RPMI7951 (cell line): ENCODE measurements at places on chromosomes 3 and 15.

DNA sequence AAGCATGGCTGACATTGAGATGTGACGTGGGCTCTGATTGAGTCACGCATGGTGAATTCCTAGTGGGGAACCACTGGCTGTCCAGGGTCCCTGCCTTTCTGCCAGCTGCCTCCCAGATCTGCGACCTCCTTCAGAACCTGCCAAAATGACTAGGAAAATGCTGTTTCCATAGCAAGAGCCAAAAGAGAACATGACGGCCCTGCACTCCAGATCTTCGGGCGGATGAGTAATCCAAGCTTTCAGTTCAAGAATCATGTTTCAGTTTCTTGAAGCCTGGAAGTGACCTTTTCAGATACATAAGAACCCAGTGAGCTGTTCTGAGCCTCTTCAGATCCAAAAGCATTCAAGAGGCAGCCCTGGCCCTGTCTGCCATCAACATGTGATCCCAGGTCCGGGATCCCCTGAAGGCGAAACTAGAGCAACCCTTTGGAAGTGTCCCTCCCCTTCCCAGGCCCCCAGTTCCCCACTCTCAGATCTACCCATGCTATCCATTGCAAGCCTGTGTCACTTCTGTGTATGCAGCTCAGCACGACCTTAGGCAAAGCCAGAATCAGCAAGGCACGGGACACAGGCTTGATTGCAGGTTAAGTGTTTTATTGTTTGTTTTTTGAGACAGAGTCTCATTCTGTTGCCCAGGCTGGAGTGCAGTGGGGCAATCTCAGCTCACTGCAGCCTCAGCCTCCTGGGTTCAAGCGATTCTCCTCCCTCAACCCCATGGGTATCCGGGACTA, 19.7 kb downstream of the ANKRD63 start:
- DNase-seq: peak; percentile 83

DNA sequence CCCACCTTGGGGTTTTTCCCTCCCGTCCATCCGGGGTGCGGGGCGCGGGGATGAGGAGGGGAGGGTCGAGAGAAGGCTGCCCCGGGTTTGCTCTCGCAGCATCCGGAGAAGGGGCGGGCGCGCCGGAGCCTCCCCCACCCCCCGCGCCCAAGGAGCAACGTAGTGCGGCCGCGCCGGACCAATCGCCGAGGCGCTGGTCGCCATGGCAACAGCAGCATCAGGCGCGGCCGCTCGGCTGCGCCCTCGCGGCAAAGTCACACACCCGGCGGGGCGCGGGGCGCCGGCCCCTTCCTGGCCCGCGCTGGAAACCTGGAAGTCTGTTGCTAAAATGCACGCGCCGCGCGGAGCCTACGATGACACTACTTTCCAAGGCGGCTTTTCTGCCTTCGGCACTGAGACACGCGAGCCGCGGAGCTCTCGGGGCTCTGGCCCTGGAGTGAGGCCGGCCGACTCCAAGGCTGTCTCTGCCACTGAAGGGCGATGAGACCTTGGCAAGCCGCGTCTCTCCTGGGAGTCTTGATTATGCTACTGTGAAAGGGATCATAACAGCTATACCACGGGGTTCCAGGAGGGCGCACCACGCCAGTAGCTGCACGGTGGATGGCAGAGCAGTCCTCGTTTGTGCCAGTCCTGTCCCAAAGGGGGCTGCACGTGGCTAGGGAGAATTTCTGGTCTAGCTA, at the start of gene IQSEC1:
IQSEC1 (minus strand) TSS at position 104 of the 680 bp plus-strand sequence. CDS start 415 bp downstream, outside the sequence.
- DNase-seq: no peak

DNA sequence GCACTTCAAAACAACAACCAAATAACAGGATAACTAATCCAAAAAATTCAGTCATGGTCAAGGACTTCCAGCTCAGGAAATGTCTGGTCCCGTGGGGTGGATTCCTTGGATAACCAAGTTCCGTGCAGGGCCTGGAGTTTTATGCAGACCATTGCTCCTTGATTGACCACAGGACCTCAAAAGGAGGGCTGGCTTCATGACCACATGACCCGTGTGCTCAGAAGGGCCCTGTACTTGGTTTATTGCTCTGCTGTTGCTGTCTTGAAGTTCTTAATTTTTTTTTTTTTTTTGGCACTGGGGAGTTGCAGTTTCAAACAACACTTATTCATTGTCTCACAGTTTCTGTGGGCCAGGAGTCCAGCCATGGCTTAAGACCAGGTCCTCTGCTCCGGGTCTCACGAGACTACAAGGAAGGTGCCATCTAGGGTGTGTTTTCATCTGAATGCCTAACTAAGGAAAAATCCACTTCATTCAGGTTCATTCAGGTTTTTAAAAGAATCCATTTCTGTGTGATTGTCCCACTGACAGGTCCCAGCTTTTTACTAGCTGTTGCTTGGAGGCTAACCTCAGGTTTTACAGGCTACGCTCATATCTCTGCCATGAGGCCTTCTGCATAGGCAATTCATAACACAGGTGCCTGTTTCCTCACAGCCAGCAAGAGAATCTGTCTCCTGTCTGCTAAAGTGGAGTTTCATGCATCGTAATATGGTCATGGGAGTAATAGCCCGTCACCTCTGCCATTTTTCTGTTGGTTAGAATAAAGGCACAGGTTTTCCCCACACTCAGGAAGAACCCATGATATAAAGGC, 65.3 kb downstream of the FLNB start:
- DNase-seq: no peak

DNA sequence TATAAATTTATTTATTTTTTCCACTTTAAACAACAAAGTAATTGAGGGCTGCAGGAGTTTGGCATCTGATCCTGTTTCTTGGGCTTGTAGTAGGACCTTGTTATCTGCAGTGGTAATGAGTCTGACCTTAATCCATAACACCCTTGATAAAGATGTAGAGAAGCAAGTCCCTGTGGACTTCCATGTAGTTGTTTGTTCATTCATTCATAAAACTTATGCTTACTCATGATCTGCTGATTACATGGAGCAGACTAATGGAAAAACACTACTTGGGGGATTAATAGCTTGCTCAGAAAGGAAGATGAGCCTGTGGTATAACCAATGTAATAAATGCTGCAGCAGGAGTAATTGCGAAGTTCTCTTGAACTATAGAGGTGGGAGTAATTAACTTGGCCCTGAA, 271.5 kb upstream of the TBL1XR1 start:
- no peak for DNase-seq

DNA sequence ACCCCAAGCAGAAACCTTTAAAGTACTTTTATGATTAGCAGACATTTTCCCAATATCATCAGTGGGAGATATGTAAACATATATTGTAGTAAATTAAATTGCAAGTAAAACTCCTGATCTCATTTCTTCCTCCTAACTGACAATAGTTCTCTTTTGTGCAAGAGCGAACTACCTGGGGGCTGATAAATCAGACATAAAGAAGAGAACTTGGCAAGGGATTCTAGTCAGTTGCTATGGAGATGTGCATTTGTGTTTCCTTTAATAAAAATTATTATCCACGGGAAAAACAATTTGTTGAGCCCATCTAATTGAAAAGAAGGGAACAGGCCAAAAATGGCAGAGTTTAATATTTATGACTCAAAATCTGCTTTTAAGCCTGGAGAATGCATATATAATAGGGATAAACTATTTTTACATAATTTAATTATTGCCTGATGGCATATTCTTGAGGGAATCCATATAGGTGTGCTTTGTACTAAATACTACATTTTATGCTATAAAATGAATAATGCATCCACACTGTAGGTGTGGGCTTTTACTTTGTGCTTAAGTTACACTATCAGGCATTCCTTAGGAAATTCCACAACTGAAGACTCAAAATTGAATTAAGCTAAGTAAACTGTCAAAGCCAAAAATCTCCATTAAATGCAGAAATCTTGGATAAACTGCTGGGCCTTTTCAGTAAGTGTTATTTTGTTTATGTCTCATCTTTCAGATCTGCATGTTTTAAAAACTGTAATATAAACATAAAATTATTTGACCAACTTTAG, 258.1 kb downstream of the ERC2 start:
- no peak for DNase-seq

DNA sequence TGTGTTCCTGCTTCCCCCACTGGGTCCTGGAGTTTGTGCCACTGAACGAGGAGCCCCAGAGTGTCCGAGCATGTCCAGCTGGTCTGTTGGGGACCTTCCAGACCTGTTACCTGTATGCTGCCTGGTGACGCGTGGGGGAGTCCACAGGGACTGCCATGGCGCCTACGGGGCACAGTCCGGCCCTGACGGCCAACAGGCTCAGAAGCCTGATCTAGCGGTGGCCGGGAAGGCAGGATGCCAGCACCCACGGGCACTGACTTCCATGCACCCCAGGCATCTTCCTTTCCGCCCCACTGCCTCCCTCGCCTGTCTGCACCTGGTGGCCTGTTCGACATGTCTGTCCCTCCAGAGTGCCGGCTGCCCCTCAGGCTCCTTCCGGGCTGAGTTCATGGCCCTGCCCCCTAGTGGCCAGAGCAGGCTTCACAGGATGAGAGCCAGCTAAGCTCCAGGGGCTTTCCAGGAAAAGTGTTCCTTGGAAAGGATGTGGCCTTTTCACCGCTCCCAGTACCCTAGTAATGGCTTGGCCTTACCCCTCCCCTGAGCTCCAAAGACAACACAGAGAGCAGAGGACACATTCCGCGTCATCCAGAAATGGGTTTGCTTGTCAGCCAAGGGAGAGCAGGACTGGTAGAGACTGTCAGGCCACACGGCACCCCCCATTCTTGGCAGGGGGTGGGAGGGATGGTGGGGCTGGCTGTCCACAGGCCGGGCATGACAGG, 35.7 kb downstream of the NGRN start:
- peak; percentile 85 for DNase-seq

GRCh38 chr3:14344351-14344750, 58.1 kb upstream of the SLC6A6 start:
- no peak for DNase-seq

- no peak for DNase-seq
These were observed 791.3 kb upstream of the LMCD1 start for GRCh38 chr3:7710284-7710683.

GRCh38 chr15:75228787-75229186, 27.1 kb downstream of the C15orf39 start:
- no peak for DNase-seq

DNA sequence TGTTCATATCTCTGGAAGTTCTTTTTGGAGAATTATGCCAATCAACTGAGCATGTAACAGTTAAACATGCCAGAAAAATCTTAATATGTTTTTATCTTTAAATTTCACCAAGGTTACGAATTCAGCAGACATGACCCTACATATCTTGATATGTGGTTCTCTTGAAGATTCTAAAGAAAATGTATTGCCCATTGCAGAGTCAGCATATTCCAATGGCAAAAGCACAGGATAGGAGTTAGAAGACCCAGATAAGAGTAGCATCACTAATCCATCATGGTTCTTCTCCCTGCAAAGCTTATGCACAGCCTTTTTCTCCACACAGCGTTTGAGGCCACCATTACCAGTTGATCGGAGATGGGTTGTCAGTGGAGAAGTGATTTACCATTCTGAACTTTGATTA, 402.8 kb downstream of the EPHB1 start:
- DNase-seq: no peak

GRCh38 chr3:70726961-70727360, 414.5 kb upstream of the MDFIC2 start:
- DNase-seq: peak; percentile 41

DNA sequence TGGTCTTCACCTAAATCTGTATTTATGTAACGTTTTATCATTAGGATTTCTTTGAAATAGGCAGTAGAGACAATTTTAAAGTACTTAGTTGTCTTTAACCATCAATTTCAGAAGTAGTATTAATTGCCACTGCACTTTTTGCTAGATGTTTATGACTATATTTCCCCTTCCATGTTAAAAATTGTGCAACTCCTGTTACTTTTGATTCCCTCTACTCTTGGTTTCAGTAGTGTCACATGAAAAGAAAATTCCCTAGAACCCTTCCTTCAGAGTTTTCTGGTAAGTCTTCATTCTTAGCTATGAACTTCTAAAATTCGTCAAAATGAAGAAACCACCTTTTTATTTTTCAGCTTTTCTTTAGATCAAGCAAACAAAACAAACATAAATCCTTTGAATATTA, 7.1 kb downstream of the PIAS1 start:
- no peak for DNase-seq
